ENCODE measurements at places on chromosomes 7 and 10.

DNA sequence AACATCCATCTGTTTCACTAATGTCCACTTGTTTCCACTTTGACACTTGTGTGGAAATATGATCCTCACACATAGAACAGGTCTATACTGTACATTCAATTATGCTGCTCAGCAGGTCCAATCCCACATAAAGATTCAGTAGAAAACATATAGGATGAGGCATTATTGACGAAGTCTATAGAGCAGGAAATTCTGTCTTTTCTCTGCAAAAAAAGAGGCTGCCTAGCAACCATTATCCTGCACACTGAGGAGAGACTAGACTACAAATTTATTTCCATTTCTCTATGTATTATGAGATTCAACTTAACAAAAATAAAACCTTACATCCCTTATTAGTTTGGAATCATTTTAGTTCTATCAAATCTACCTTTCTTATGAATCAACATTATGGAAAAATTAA is 204.6 kb upstream of the POM121L12 start:
- DNase-seq = no peak

DNA sequence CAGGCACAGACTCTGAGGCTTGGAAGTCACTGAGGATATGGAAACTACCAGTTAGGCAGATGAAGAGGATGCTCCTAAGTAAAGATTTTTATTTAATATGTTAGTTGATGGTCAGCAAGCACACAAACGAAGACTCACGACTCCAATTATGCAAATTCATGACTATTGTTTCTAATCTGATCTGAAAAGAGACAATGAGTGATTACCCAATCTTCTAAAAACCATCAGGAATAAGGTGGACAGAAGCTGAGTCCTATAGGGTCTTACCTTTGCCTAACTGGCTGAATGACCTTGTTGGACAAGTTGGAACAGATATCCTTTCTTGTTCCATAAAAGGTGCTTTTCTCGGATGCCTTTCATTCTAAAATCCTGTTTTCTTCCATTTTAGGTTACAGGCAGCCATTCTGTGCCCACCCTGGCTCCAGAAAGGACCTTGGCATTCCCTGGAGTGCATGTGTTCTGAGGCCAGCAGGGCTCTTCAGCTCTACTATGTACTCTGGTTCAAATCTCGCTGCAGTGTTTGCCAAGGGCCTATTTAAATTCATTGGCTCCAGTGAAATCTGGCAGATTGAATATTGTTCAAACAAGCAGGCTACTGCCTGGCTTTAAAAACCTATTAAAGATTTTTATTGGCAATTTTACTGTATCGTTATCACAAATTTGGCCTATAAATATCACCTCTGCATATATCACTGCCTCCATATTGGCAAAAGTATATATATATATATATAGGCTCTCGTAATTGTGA is 77.5 kb downstream of the SLC25A13 start:
- DNase-seq = no peak

DNA sequence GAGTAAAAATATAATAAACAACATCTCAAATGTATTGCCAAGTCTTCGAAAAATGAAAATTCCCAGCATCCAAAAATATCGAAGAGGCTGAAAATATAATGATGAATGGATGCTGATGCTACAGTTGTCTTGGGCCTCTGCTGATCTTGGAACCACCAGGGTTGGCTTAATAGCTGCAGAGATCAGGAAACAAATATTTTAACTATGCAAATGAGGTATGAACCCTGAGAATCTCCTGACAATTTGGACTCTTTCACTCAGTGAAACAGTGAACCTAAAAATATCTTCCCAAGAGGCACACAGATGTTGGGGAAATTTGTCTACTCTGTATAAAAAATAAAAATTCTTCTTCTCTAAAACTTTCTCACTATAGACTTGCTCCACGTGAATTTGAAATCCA is 97.7 kb upstream of the EGFR start:
- no peak for DNase-seq

- DNase-seq = no peak
These were observed 155.2 kb upstream of the NRP1 start for GRCh38 chr10:33489501-33490176.

- DNase-seq = no peak
These were observed 54.4 kb upstream of the TMEM273 start for GRCh38 chr10:49242604-49243003.

DNA sequence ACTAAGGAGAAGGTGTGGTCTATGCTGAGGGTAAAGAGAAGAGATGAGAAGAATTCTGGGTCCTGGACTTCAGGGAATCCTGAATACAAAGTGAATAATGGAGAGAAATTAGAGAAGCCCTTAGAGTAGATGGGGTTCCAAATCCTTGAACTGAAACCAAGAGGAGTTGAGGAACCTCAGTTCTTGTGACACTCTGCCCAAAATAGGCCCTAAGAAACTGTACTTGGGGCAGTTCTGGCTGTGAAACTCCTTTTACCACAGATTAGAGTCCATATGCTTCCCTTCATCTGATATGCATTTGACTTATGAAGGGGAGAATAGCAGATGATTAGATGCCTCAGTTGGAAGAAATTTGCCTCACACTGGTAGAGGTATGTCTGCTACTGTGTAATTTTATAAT is 19.0 kb downstream of the TES start:
- DNase-seq = no peak

DNA sequence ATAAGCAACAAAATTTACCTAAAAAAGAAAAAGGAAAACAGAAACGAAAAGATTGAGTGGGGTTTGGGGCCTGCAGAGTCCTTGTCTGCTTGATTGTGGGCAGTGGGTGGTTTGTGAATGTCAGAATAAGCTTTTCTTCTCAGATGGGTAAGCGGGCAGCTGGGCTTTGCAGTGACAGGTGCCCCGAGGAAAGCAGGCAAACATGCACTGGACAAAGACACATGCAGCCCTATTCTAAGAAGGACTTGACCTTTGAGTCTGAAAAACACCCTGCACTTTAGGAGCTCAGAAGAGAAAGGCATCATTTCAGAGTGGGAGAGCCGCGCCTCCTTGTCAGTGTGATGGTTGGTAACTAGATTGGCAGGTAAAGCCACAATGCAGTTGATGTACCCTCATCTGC is 562.7 kb downstream of the PTPRN2 start:
- no peak for DNase-seq

GRCh38 chr7:106729720-106730385 is 68.9 kb upstream of the CCDC71L start:
- DNase-seq = no peak

- no peak for DNase-seq
These were observed 217.8 kb upstream of the SEMA3A start for GRCh38 chr7:84412161-84412969.

DNA sequence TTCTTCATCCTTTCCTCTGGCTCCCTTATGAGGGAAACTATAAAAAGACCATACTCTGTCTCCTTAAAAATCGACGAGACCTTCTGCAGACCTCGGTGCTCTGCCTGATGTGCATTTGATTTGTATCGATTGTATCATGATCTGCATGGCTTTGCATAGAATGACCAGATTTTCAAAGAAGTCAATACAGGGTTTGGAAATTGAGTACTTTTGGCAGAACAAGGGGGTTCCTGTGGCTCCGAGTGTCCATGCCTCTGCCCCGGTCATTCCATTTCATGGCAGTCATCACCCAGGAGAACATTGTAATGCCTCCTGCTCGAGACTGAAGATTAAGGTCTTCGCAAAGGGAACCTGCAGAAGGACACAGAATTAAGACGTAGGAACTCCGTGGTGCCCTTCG is 685 bp downstream of the CASP2 start:
- no peak for DNase-seq

GRCh38 chr7:159112136-159113011 is 32.3 kb downstream of the VIPR2 start:
- no peak for DNase-seq

DNA sequence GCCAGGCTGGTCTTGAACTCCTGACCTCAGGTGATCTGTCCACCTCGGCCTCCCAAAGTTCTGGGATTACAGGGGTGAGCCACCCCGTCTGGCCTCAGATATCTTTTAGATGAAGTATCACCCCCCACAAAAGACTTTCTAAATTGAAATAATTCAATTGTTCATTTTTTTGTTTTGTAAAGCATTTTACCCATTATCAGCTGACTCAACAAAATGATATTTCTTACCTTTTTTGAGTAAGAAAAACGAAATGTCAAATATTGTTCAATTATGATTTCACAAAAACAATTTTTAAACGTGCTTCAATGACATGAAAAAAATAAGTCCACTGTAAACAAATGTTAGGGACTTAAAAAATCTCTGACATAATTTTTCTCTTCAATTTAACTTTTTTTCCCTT is 822 bp upstream of the PRPF18 start:
- DNase-seq = no peak

- DNase-seq = no peak
These were observed 496.8 kb downstream of the GPAM start for GRCh38 chr10:111686796-111687195.

- no peak for DNase-seq
These were observed 353 bp downstream of the EPHB6 start for GRCh38 chr7:142855114-142855743.

DNA sequence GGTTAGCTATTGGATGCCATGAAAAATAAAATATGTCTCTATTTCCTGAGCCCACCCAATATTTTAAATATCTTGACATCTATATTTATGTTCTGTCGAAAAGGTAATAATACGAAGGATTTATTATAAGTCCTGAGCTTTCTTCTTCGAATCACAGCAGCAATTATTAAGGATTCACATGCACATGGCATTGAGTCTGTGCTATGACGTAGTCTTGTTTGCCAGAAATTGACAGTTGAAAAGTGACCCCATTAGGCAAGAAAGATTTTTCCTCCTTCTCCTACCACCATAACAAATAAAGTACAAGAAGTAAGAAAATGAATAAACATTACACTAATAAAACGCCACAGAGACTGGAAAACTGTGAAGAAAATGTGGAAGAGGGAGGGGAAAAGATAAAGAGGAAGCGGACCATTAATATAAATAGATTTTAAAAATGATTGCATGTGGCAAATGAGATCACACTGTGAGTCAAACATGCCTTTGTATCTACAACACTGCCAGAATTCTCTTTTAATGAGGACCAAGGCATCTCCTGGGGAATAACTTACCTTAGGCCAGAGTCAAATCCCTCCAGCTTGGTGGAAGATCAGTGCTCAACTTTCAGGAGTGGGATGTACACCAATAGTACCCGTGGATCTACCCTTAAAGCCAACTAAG is 21.6 kb downstream of the FZD1 start:
- DNase-seq = no peak

- DNase-seq = no peak
These were observed 45.0 kb downstream of the AFAP1L2 start for GRCh38 chr10:114359041-114359952.

- DNase-seq = no peak
These were observed 88.7 kb downstream of the OSBPL3 start for GRCh38 chr7:24891311-24891735.

DNA sequence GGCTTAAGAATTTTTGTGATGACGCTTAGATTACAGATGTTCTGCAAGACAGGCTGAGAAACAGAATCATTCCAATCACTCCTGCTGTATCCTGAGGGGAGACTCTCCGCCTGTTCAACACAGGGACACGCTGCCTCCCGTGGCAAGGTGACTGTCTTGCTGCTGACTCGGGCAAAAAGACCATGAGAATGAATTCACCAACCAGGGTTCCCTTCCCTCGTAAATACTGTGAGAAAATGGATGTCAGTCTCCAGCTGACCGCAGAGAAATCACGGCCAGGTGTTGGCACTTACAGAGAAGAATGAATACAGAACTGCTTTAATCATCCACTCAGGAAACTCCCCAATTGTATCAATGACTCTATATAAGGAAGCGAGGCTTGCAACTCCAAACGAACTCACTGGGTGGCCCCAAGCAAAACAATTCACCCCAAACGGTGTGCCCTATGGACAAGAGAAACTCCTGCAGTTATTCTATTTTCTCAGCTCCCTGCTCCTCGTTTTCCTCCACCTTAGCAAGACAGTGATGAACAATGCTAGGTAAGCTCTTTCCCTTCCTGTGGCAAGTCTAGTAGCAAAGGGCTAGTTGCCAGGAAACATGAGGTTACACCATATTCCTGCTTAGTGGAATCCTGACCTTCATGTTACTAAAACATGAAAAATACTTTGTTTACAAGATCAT is 22.8 kb downstream of the GNA12 start:
- no peak for DNase-seq

- no peak for DNase-seq
These were observed 76.0 kb downstream of the TYW1B start for GRCh38 chr7:72751978-72752377.

GRCh38 chr10:18290651-18291313 is 150.6 kb downstream of the CACNB2 start:
- DNase-seq = no peak

- no peak for DNase-seq
These were observed 4.7 kb downstream of the MYL10 start for GRCh38 chr7:101624246-101625001.

GRCh38 chr10:30435073-30435422 is 1.1 kb downstream of the MAP3K8 start:
- DNase-seq = no peak

DNA sequence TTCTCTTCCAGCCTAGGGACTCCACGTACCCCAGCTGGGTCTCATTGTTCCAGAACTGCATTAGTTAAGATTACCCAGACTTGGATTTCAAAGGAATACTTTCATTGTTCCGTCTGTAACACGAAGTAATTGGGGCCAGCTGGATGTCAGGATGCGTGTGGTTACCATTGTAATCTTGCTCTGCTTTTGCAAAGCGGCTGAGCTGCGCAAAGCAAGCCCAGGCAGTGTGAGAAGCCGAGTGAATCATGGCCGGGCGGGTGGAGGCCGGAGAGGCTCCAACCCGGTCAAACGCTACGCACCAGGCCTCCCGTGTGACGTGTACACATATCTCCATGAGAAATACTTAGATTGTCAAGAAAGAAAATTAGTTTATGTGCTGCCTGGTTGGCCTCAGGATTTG is 21.0 kb downstream of the LRRC17 start:
- DNase-seq = no peak

DNA sequence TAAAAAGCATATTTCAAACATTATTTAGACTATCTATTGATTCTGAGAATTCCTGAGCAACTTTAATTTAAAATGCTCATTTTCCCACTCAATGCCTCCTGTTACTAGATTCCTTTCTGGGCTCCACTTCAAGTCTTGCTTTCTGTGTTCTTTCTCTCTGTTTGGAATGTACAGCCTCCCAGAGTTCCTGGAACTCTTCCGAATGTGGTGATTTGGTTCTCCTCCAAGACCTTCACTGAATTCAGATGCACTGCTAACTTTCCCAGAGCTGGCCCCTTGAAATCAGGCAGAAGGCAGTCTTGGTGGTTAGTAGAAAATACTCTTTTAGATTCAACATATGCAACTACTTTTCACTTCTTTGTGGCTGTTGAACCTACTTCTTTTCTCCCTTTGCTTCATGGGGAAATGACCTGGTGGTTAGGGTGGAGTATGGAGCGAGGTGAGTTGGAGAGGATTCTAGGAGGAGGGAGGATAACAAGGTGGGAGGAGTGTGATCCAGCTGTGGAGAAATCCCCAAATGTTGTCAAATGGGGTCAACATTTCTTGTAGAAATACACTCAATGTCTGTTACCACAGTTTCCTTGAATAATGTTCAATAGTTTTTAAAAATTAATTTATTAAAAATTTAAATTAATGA is 27.9 kb upstream of the CCDC7 start:
- DNase-seq = peak; percentile 25

GRCh38 chr10:34861293-34862021 is 46.4 kb upstream of the PARD3 start:
- DNase-seq = no peak

GRCh38 chr10:74418285-74418872 is 267.4 kb downstream of the ADK start:
- peak; percentile 36 for DNase-seq

- no peak for DNase-seq
These were observed 37.4 kb upstream of the ABCB4 start for GRCh38 chr7:87512906-87513305.

- no peak for DNase-seq
These were observed 47.6 kb downstream of the ZMIZ1 start for GRCh38 chr10:79116368-79116767.

GRCh38 chr7:69012149-69012548 is 586.1 kb upstream of the AUTS2 start:
- no peak for DNase-seq
